ENCODE measurements at places on chromosomes 16 and 17. TPM values are rescaled to one million over a fixed set of nuclear protein-coding genes. Genes with fewer than 3 reads are reported as not detected.

DNA sequence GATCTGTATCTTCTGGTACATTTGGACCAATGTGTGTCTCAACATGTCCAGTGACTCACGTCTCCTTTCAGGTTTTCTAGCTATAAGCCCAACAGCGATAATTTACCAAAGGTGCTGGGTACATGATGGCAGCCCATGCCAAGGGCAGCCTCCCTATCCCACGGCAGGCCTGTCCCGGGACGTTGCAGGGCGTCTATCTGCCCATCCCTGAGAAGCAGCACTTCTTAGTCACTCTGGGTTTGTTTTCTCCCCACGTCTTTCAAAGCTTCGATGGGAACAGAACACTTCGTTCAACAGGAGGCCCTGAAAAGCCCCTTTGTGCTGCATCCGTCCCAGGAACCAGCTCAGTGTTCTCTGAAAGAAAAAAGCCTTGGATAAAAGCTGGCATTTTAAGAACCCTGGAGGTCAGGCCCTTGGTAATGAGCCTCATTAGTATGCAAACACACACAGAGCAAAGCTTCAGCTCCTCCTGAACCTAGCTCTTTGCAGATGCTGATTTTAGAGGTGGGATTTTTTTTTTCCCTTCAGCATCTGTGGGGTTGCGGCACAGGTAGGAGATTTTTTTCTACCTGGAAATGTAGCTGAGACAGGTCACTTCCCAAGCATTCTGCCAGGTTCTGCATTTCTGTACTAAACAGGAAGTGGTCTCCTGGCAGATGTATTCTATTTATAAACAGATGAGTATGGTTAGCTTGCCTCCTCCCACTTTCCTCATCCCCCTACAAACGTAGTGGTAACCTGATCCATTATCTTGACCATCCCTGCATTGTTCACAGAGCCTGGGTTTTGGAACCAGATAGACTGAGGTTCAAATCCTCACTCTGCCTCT, 17.5 kb upstream of the MT4 start:
- no peak overlapping the region for H3K4me3 ChIP-seq
- peaks cover 40% of the 10 kb centered on the region for H3K4me1 ChIP-seq
- peak overlapping the region; percentile 96 for H3K27ac ChIP-seq
- no peaks in the 10 kb centered on the region for H3K36me3 ChIP-seq
- H3K27me3 ChIP-seq, result no peaks in the 10 kb centered on the region

Gene PLA2G10
- 0.22 TPM for total RNA-seq

Gene EVI2A
- total RNA-seq, result 58.7 TPM

DNA sequence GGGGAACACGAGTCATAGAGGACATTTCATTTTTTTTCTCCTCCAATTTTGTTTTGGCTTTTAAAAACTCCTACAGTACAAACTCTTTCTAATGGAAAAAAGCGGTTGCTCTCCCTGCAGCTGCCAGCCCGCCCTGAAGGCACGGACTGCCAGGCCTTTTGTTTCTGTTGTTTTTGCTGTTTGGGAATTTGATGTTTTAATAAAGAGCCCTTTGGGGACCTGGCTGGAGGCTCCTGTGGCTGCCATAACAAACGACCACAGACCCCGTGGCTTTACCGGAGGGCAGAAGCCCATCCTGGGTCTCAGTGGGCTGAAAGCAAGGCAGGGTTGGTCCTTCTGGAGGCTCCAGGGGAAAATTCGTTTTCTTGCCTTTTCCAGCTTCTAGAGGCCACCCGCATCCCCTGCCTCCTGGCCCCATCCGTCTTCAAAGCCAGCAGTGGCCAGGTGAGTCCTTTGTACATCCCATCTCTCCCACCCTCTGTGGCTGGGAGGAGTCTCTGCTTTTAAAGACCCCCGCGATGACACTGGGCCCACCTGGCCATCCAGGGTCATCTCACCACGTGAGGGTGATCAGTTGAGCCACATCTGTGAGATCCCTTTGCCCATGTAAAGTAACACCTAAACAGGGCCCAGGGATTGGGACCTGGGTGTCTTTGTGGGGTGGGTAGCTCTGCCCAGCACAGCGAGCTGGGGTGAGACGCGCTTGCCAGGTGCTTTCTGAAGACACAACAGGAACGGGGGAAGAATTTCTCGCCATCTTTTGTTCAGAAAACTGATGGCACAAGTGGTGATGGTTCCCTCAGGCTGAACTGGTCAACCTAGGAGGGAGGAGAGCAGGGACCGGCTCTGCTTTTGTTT, 113.9 kb downstream of the BANP start:
- peaks cover 64% of the 10 kb centered on the region for H3K36me3 ChIP-seq
- no peak overlapping the region for H3K27ac ChIP-seq
- no peak for DNase-seq
- no peaks in the 10 kb centered on the region for H3K27me3 ChIP-seq
- H3K4me1 ChIP-seq, result peaks cover 47% of the 10 kb centered on the region

DNA sequence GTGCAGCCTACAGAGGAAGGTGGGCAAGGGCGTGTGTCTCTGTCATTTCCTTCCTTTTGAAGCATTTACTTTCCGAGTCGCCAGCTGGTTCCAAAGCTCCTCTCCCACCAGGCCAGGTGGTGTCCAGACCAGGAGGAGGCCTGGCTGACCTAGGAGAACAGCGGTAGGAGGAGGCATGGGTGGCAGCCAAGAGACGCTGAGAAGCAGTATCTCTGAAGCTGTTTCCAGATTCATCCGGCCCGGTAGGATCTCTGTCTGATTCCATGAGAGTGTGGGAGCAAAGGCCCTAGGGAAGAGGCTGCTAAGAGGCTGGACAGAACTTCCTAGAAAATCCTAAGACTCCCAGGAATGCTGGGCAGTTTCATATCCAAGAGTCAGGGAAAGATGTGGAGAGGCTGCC, 20.3 kb downstream of the MEOX1 start:
- no peak overlapping the region for H3K4me3 ChIP-seq
- no peak for DNase-seq
- peak overlapping the region; percentile 29 for H3K27ac ChIP-seq
- H3K4me1 ChIP-seq, result peaks cover 10% of the 10 kb centered on the region
- no peaks in the 10 kb centered on the region for H3K36me3 ChIP-seq

DNA sequence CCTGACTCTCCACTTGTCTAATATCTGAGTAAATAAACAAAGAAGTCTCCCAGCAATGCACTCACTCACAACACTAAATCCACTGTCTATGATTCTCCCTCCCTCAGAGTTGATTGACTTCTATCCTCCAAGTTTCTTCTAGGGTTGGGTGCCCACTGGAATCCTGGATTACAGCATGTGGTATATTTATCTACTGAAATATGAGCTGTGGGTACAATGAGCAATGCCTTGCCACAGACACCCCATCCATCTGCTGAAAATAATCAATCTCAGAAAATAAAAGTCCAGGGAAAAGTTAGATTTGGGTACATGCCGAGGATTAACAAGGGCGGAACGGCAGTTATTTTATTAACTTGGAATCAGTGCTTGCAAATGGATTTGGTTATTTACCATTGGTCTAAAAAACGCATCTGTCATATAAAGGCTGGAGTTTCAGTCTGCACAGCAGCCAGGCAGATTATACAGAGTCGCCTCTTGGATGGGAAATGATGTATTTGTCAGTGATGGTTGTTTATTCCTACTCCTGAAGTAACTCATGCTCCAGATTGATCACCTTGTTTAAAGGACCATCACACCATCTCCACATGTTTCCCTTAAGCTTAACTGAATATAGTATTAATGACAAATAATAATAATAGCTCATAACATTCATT, 193.9 kb upstream of the SOX9 start:
- H3K27ac ChIP-seq, result no peak overlapping the region
- no peaks in the 10 kb centered on the region for H3K27me3 ChIP-seq
- no peak for DNase-seq
- no peaks in the 10 kb centered on the region for H3K4me1 ChIP-seq
- no peak overlapping the region for H3K4me3 ChIP-seq

GRCh38 chr16:11949527-11949926, 7.7 kb upstream of the NPIPB2 start:
- no peaks in the 10 kb centered on the region for H3K4me1 ChIP-seq
- no peaks in the 10 kb centered on the region for H3K27me3 ChIP-seq
- no peak for DNase-seq

Gene C16orf74
- 2.5 TPM for total RNA-seq

DNA sequence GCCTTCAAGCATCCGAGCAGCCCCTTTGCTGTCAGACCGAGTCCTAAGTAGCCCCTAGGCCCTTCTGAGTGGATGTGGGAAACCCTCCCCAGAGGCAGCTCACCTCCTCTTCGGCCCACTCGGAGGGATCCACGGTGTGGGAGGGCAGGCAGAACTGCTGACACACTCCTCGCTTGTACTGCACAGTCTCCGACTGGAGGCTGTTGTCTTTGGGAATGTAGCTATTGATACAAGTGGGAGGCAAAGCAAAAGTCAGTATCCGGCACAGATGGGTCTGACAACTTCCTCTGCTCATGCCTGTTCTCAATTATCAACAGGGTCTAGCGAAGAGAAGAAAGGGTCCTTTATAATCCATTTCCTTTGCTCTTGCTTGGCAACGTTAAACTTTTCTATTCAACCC, 25.9 kb upstream of the FOXJ1 start:
- H3K4me3 ChIP-seq, result no peak overlapping the region
- peak; percentile 40 for DNase-seq
- peaks cover 24% of the 10 kb centered on the region for H3K4me1 ChIP-seq
- H3K27me3 ChIP-seq, result no peaks in the 10 kb centered on the region
- H3K27ac ChIP-seq, result peak overlapping the region; percentile 58

Gene CHST5
- total RNA-seq, result 0.89 TPM

Gene KCTD19
- 0.50 TPM for total RNA-seq

- H3K27ac ChIP-seq, result no peak overlapping the region
- H3K36me3 ChIP-seq, result peaks cover 36% of the 10 kb centered on the region
- peak; percentile 36 for DNase-seq
- H3K4me3 ChIP-seq, result no peak overlapping the region
- H3K27me3 ChIP-seq, result no peaks in the 10 kb centered on the region
Observed at GRCh38 chr17:30278032-30278431, 13.7 kb downstream of the BLMH start.

DNA sequence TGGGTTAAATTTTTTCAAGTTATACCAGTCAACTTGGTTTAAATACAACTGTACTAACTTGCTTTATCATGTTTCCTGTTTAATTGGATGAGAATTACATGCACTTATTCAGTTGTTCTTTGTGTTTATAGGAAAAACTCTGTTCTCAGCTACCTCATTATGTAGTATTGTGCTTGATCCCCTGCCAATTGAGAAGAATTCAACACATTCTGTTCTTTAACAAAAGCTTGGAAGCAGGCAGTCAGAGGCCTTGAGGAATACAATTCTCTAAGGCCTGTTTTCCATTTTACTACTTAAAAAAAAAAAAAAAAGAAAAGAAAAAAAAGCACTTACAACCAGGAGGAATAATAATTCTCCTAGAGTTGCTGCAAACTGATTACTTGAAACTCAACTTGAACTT, 60.6 kb upstream of the CMIP start:
- no peaks in the 10 kb centered on the region for H3K27me3 ChIP-seq
- DNase-seq, result peak; percentile 19
- no peaks in the 10 kb centered on the region for H3K4me1 ChIP-seq
- H3K4me3 ChIP-seq, result no peak overlapping the region

- H3K27ac ChIP-seq, result no peak overlapping the region
- H3K4me3 ChIP-seq, result no peak overlapping the region
- peaks cover 2% of the 10 kb centered on the region for H3K36me3 ChIP-seq
Observed at GRCh38 chr17:30550512-30551273, 73.5 kb downstream of the GOSR1 start.

Measured in spinal cord (tissue), 10 donors.